ENCODE measurements at places on chromosomes 5 and 9.

GRCh38 chr5:127355337-127355736 is 64.7 kb downstream of the MEGF10 start:
- DNase-seq, result no peak

- peak; percentile 15 for DNase-seq
Observed at GRCh38 chr9:91943478-91944470, 6.3 kb downstream of the ROR2 start.

GRCh38 chr5:122264610-122265009 is 47.4 kb upstream of the SNCAIP start:
- DNase-seq, result peak; percentile 37

GRCh38 chr9:89845321-89845720 is 240.5 kb downstream of the GADD45G start:
- DNase-seq, result no peak

DNA sequence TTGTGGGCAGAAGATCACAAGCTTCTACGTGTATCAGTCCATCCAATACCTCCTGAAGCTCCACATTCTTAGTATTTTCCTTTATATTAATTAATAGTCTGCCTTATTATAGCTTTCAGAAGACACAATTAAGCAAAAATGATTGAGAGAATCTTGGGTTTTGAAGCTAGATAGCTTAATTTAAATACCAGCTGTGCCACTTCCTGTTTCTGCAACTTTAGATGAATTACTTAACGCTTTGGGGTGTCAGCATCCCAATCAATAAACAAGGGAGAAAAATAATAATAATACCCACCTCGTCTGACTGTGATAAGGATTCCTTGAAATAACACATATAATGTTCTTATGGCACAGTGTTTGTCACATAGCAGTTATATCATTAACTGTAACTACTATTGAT is 44.7 kb upstream of the HTR4 start:
- no peak for DNase-seq
